ENCODE measurements at places on chromosomes 12 and 14. TPM values are rescaled to one million over a fixed set of nuclear protein-coding genes. Genes with fewer than 3 reads are reported as not detected.

DNA sequence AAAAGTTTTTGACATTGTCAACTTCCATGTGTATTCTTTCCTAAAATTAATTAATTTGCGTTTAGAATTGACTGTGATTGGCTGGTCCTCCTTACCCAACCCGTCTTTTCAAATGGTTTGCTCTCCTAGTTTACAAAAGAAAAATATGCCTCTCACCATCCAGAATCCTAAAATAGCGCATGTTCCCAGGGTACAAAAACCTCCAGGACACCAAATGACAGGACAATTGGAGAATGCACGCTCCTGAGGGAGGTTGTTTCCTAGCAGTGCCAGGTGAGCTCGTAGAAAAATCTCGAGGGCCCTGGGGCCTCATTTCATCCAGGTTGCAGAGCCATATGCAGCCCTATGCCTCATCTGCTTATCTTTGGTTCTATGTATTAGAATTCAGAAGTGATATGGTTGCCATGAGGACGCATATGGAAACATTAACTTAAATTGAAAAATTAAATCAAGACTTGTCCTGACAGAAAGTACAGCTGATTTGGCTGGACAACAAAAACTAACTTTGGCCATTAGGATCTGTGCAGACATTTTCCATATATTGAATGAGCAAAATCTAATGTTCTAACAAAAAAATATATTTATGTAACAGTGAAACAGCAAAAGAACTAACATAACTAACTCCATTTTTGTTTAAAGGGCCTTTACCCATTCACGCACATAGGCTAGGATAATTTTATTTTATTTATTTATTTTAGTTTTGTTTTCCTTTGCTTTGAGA is 28.2 kb upstream of the EGLN3 start:
- DNase-seq = no peak
- H3K4me1 ChIP-seq = peaks cover 7% of the 10 kb centered on the region
- H3K36me3 ChIP-seq = no peaks in the 10 kb centered on the region
- no peaks in the 10 kb centered on the region for H3K27me3 ChIP-seq
- H3K4me3 ChIP-seq = no peak overlapping the region

Gene RASSF8
- polyA plus RNA-seq = not detected

DNA sequence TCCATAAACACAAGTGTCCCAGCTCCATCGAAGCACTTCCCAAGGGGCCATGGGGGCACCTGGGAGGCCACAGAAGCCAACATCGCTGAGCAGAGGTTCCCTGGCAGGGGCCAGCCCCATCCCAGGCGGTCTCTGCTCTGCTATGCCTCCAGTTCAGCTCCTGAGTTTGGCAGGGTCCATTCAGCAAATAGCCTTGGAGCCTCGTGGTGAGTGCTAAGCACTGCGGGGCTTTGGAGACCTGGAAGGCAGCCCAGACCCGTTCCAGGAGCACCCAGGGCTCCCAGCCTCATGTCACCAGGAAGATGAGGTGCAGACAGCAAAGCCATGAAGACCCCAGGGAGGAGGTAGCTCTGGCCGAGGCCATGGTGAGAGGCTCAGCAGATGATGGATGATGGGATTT is 109.5 kb downstream of the LGMN start:
- peaks cover 9% of the 10 kb centered on the region for H3K4me1 ChIP-seq
- H3K27ac ChIP-seq = peak overlapping the region; percentile 81
- H3K4me3 ChIP-seq = no peak overlapping the region
- H3K27me3 ChIP-seq = no peaks in the 10 kb centered on the region
- H3K36me3 ChIP-seq = peaks cover under 1% of the 10 kb centered on the region
- no peak for DNase-seq

DNA sequence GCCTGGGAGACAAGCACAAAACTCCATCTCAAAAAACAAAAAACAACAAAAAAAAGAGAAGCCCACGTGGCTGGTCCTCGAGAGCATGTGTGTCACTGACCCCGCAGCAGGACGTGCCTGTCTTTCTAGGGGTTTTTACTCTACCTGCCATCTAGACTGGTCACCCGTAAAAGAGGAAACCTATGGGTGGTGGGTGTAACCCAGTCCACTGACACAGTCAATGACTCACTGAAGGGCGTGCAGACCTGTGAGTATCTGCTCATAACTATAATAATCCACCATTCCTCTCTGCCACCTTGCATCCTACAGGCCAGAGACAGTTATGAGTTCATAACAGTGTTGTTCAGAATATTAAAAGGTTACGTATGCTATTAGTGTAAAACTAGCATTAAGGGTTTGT is 4.6 kb downstream of the GOLGA3 start:
- H3K36me3 ChIP-seq = no peaks in the 10 kb centered on the region
- peaks cover 58% of the 10 kb centered on the region for H3K4me1 ChIP-seq
- H3K4me3 ChIP-seq = no peak overlapping the region
- no peak for DNase-seq
- no peak overlapping the region for H3K27ac ChIP-seq

Gene ARL1
- 20.7 TPM for polyA plus RNA-seq

- H3K36me3 ChIP-seq = no peaks in the 10 kb centered on the region
- H3K4me3 ChIP-seq = no peak overlapping the region
- H3K4me1 ChIP-seq = no peaks in the 10 kb centered on the region
- DNase-seq = no peak
- H3K27me3 ChIP-seq = peaks cover 8% of the 10 kb centered on the region
Observed at GRCh38 chr14:104349950-104350349, 211.6 kb downstream of the KIF26A start.

DNA sequence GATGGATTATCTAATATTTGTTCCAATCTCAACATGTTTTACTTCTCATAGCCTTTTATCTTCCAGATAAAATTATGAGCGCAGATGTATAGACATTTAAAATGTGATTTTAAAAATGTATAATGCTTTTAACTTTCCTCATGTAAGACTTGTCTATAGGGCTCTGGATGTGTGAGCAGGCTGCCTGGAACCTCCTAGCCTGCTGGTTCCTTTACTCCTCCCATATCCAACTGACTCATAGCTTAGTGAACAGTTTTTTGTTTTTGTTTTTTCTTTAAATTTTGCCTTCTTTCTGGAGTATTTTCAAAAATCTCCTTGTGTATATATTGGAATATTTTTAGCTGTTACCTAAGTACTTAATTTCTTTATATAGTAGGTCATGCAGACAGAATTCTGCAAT is 115.4 kb downstream of the PDE3A start:
- no peaks in the 10 kb centered on the region for H3K36me3 ChIP-seq
- H3K27me3 ChIP-seq = no peaks in the 10 kb centered on the region
- H3K4me1 ChIP-seq = no peaks in the 10 kb centered on the region
- no peak overlapping the region for H3K27ac ChIP-seq
- no peak for DNase-seq

Gene TDRD9
- 0.77 TPM for polyA plus RNA-seq

DNA sequence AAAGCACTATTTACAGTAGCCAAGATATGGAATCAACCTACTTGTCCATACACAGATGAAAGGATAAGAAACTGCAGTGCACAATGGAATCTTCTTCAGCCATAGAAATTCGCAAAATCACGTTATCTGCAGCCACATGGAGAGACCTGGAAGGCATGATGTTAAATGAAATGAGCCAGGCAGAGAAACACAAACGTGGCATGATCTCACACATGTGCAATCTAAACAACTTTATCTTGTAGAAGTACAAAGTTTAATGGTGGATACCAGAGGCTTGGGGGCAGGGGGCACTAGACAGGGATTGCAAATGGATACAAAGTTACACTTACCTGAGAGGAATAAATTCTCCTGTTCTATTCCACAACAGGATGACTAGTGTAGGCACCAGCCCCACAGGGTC is 24.1 kb downstream of the ASCL4 start:
- no peak overlapping the region for H3K4me3 ChIP-seq
- H3K27me3 ChIP-seq = peaks cover 18% of the 10 kb centered on the region
- no peak overlapping the region for H3K27ac ChIP-seq
- no peak for DNase-seq

GRCh38 chr14:64718762-64719161 is 14.5 kb downstream of the PLEKHG3 start:
- no peak overlapping the region for H3K27ac ChIP-seq
- H3K4me1 ChIP-seq = no peaks in the 10 kb centered on the region
- DNase-seq = no peak
- no peaks in the 10 kb centered on the region for H3K36me3 ChIP-seq

Gene STAC3
- not detected for polyA plus RNA-seq

DNA sequence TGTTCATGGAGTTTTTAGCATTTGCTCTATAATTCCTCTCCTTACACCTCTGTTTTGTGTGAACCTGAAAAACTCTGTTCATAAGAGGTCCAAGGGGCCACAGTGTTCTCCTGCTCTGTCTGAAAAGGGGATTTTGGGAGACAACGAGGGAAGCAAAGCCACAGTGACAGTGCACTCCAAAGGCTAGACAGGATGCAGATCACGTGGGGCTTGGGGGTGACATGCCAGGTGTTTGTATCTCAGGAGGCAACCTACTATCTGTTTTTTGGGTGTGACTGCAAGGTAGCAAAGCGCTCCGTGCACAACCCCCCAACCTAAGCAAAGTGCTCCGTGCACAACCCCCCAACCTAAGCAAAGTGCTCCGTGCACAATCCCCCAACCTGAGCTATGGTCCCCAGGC is 5.1 kb upstream of the CHD4 start:
- no peaks in the 10 kb centered on the region for H3K27me3 ChIP-seq
- no peak for DNase-seq
- H3K36me3 ChIP-seq = no peaks in the 10 kb centered on the region
- H3K4me3 ChIP-seq = peak overlapping the region; percentile 71

Gene TMEM117
- polyA plus RNA-seq = 2.1 TPM

- peaks cover 34% of the 10 kb centered on the region for H3K27me3 ChIP-seq
- no peak for DNase-seq
- H3K4me3 ChIP-seq = no peak overlapping the region
- no peaks in the 10 kb centered on the region for H3K36me3 ChIP-seq
- no peak overlapping the region for H3K27ac ChIP-seq
Observed at GRCh38 chr14:74248017-74248416, 8.8 kb downstream of the VSX2 start.

GRCh38 chr14:68976160-68977067 is 2.7 kb downstream of the ACTN1 start:
- H3K4me1 ChIP-seq = peaks cover 65% of the 10 kb centered on the region
- H3K36me3 ChIP-seq = peaks cover 30% of the 10 kb centered on the region
- H3K27me3 ChIP-seq = no peaks in the 10 kb centered on the region
- peak overlapping the region; percentile 93 for H3K4me3 ChIP-seq

Gene GRIP1
- polyA plus RNA-seq = 0.25 TPM

Gene SIX4
- polyA plus RNA-seq = not detected

DNA sequence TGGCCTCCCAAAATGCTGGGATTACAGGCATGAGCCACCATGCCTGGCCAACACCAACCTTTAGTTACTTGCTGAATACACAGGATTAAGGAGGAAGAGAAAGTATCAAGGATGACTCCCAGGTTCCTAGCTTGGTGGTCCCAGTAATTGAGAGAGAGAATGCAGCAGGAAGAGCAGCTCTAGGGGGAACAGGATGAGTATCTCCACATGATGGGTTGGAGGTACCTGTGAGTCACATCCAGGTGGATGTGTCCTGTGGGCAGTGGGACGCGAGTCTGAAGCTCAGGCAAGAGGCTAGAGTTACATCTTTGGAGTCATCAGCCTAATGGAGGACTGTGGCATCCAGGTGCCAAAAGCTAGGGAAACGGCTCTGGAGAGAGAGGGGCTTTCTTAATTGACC is 47.1 kb downstream of the MDM2 start:
- no peaks in the 10 kb centered on the region for H3K4me1 ChIP-seq
- no peaks in the 10 kb centered on the region for H3K36me3 ChIP-seq
- no peak for DNase-seq
- H3K27me3 ChIP-seq = no peaks in the 10 kb centered on the region
- H3K27ac ChIP-seq = no peak overlapping the region

Measured in naive thymus-derived CD8-positive, alpha-beta T cell (primary cell).